Stomach (tissue), 19 donors: ENCODE measurements at places on chromosomes 11 and 22. TPM values are rescaled to one million over a fixed set of nuclear protein-coding genes. Genes with fewer than 3 reads are reported as not detected.
A peak's percentile ranks its signal among the peaks of the same experiment; 100 is the strongest.

- no peak overlapping the region for H3K27ac ChIP-seq
- H3K27me3 ChIP-seq: no peaks in the 10 kb centered on the region
- H3K4me3 ChIP-seq: no peak overlapping the region
- DNase-seq: no peak
- H3K4me1 ChIP-seq: peaks cover 49% of the 10 kb centered on the region
- peaks cover 38% of the 10 kb centered on the region for H3K36me3 ChIP-seq
Observed at GRCh38 chr11:46493791-46494190, 100.0 kb downstream of the AMBRA1 start.

Gene KRTAP5-11
- total RNA-seq: not detected

DNA sequence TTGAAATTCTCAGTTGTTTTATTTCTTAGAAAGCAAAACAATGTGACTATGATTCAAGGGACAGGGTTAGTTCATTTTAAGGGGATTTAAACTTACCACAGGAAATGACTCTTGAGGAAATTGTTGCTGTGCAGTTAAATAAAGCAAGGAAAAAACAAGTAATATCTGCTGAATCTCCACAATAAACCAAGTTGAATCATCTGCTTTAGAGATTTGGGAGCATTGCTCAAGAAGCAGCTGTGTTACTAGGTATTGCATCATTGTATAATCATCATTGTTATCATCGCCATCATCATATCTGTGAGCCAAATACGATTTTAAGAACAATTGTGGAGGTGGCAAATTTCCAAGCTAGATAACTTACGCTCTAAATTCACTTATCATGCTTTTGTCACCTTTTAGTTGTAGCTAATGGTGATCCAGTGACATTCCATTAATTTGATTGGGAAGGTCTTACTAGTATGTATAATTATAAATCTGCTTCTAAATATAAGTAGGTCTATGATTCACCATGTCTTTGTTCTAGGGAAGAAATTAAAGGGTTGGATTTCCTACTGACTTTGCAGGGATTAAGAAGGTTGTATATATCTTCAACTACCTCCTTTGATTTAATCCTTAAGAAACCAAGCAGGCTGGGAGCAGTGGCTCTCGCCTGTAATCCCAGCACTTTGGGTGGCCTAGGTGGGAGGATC, 19.9 kb downstream of the MMP10 start:
- H3K4me3 ChIP-seq: no peak overlapping the region
- H3K36me3 ChIP-seq: no peaks in the 10 kb centered on the region
- H3K27ac ChIP-seq: no peak overlapping the region

- DNase-seq: no peak
- no peak overlapping the region for H3K27ac ChIP-seq
- no peaks in the 10 kb centered on the region for H3K27me3 ChIP-seq
- H3K36me3 ChIP-seq: no peaks in the 10 kb centered on the region
- H3K4me3 ChIP-seq: no peak overlapping the region
Observed at GRCh38 chr11:57542582-57542981, 5.2 kb downstream of the SMTNL1 start.

DNA sequence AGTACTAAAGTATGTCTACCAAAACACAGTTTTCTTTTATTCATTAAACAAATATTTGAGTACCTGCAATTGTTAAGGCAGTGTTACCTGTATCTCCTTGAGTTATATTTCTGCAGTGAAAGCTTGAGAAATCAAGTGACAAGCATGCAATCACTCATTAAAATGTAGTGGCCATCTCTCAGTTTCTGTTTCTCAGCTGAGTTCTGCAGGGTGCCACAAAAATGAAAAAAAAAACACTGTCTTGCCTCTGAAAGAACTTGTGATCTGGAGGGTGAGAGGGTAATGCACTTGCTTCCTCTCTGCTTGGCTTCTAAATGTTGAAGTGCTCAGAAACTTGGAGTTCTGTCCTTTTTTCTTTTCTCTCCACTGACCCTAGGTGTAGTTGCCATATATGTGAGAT, 6.8 kb downstream of the QSER1 start:
- no peak overlapping the region for H3K4me3 ChIP-seq
- H3K27me3 ChIP-seq: no peaks in the 10 kb centered on the region
- H3K4me1 ChIP-seq: peaks cover 35% of the 10 kb centered on the region
- DNase-seq: no peak

Gene CTTN
- 390 TPM for total RNA-seq

Gene CD3E
- total RNA-seq: not detected

- peak overlapping the region; percentile 58 for H3K27ac ChIP-seq
- no peak overlapping the region for H3K4me3 ChIP-seq
- peak; percentile 50 for DNase-seq
- no peaks in the 10 kb centered on the region for H3K27me3 ChIP-seq
- H3K36me3 ChIP-seq: no peaks in the 10 kb centered on the region
Observed at GRCh38 chr11:57787920-57788702, 26.5 kb downstream of the CTNND1 start.

- no peak overlapping the region for H3K27ac ChIP-seq
- no peak overlapping the region for H3K4me3 ChIP-seq
- DNase-seq: no peak
- no peaks in the 10 kb centered on the region for H3K27me3 ChIP-seq
- no peaks in the 10 kb centered on the region for H3K4me1 ChIP-seq
Observed at GRCh38 chr11:131109257-131109656, 193.0 kb upstream of the SNX19 start.

DNA sequence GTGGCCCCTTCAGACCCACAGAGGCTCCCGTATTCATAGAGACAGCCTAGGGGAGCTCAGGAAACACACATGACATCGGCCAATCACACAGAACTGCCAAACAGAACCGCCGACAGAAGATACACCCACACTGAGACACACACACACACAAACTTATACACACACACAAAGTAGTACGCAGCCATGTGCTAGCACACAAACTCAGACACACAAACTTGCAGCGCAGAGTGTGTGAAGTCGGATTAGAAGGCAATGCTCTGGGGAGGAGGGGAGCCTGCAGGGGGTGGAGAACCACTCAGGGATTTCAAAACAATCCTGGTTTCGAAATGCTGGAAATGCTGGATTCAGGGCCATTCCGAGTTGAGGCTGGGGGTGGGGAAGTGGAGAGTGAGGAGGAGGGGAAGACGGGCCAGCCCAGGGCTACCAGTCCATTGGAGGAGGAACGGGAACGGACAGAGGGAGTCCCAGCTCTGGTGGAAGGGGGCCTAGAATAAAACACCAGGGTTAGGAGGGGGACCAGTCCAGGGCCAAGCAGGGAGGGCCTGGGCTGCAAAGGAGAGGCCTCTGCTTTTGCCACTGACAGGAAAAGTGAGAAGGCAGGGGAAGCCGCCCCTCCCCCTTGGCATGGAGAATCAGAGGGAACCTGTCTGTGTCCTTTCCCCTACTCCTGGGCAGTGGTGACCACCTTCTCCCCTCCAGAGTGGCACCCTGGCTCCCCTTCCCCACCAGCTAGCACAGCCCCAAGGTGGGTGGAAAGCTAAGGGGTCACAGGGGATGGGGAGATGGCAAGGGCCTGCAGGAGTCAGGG, 4.4 kb downstream of the BCL9L start:
- no peaks in the 10 kb centered on the region for H3K36me3 ChIP-seq
- H3K27ac ChIP-seq: peak overlapping the region; percentile 95
- peaks cover 83% of the 10 kb centered on the region for H3K4me1 ChIP-seq
- no peaks in the 10 kb centered on the region for H3K27me3 ChIP-seq
- peak; percentile 75 for DNase-seq
- peak overlapping the region; percentile 89 for H3K4me3 ChIP-seq

GRCh38 chr22:37661160-37661924, 2.8 kb downstream of the PDXP start:
- peaks cover 32% of the 10 kb centered on the region for H3K4me1 ChIP-seq
- H3K27ac ChIP-seq: peak overlapping the region; percentile 88
- H3K36me3 ChIP-seq: peaks cover 14% of the 10 kb centered on the region
- no peaks in the 10 kb centered on the region for H3K27me3 ChIP-seq
- DNase-seq: no peak

GRCh38 chr11:86202013-86202336, 42.6 kb upstream of the EED start:
- peak overlapping the region; percentile 35 for H3K4me3 ChIP-seq
- H3K27ac ChIP-seq: peak overlapping the region; percentile 71
- peaks cover 8% of the 10 kb centered on the region for H3K4me1 ChIP-seq
- DNase-seq: no peak

DNA sequence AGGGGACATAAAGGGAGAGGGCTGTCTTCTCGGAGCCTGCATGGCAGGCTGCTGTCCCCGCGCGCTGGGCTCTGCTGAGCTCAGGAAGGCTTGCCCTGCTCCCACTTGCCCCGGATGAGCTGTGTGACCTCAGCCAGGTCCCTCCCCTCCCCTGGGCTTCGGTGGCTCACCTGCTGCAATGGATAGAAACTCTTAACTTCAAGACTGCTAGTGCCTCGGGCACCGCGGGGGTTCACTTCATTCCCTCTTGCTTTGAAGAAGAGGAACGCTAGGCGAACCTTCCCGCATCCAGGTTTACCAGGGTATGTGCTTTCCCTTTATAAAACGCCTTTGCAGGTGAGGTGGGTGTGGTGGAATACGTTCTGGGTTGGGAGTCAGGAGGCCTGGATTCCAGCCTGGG, 115.0 kb downstream of the PHF21B start:
- H3K4me3 ChIP-seq: no peak overlapping the region
- no peak overlapping the region for H3K27ac ChIP-seq

GRCh38 chr11:14070896-14071295, 108.4 kb downstream of the SPON1 start:
- no peaks in the 10 kb centered on the region for H3K4me1 ChIP-seq
- no peak for DNase-seq
- no peak overlapping the region for H3K27ac ChIP-seq
- no peaks in the 10 kb centered on the region for H3K36me3 ChIP-seq
- H3K4me3 ChIP-seq: no peak overlapping the region
- H3K27me3 ChIP-seq: no peaks in the 10 kb centered on the region

- no peaks in the 10 kb centered on the region for H3K27me3 ChIP-seq
- no peak overlapping the region for H3K4me3 ChIP-seq
- no peak for DNase-seq
- peak overlapping the region; percentile 65 for H3K27ac ChIP-seq
- no peaks in the 10 kb centered on the region for H3K36me3 ChIP-seq
Observed at GRCh38 chr11:77244277-77245027, 57.0 kb downstream of the GDPD4 start.

Gene TRIM48
- total RNA-seq: not detected

Gene DUSP8
- total RNA-seq: 0.58 TPM

Gene FBXO7
- 44.9 TPM for total RNA-seq

GRCh38 chr11:123306531-123306930, 111.5 kb upstream of the CLMP start:
- H3K27me3 ChIP-seq: no peaks in the 10 kb centered on the region
- H3K4me1 ChIP-seq: peaks cover 7% of the 10 kb centered on the region
- no peak overlapping the region for H3K27ac ChIP-seq
- H3K4me3 ChIP-seq: no peak overlapping the region

DNA sequence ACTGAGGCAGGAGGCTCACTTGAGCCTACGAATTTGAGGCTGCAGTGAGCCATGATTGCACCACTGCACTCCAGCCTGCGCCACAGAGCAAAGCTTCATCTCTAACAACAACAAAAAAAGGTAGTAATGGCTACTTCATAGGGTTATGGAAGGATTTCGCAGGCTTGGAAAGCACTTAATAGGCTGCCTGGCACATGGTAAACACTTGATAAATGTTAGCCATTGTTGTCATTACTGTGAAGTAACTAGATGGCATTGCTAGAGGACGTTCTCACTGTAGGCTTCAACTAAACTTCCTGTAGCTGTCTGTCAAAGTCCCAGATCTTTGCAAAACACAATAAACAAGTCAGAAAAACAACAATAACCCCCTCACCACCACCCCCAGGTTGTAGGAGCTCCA, 357.2 kb upstream of the NARS2 start:
- H3K27me3 ChIP-seq: no peaks in the 10 kb centered on the region

DNA sequence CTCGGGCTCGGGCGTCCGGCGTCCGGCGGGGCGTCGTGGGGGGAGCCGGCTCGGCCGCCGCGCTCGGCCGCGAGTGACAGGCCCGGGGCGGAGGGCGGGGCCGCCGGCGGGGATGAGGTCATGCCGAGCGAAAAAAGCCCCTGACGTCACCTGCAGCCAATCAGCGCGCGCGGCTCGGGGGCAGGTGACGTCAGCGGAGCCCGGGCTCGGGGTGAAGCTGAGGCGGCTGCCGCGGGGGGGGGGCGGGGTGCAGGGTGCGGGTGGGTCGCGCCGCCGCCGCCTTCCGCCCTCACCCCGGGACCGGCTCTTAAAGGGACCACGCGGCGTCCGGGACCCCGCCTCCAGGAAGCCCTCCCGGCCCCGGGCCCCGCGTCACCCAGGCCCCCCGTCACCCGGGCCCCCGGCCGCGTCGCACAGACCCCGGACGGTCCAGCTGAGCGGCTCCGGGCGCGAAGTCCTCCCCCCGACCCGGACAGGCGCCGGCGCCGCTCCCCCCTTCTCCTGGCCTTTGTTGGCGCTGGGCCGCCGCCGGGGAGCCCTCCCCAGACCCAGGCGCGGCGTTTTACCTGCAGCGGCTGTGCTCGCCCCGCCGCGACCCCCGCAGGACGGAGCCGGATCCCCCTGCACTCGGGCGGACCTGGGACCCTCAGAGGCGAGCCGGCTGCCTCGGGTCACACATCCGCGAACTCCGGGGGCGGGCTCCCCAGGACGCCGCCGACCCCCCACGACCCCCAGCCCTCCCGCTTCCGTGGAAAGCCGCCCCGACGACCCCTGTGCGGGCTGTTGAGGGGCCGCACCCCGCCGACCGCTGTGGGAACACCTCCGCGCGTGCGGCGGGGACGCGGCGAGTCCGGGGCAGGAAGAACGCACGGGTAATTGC, at the start of gene DUSP8:
TSS of gene DUSP8 (minus strand) at position 75 of the 880 bp plus-strand sequence. CDS start 6,445 bp downstream, outside the sequence.
- H3K27ac ChIP-seq: peak within 1 kb of the TSS; percentile 95
- peak within 1 kb of the TSS; percentile 63 for H3K4me3 ChIP-seq
- H3K27me3 ChIP-seq: no peaks in the 10 kb centered on the region
- peaks cover 40% of the 10 kb centered on the region for H3K4me1 ChIP-seq

Gene ELFN2
- 0.18 TPM for total RNA-seq

Gene KCNJ5
- 1.9 TPM for total RNA-seq

- no peak overlapping the region for H3K27ac ChIP-seq
- no peak for DNase-seq
- no peaks in the 10 kb centered on the region for H3K27me3 ChIP-seq
- H3K4me1 ChIP-seq: no peaks in the 10 kb centered on the region
- H3K36me3 ChIP-seq: peaks cover 72% of the 10 kb centered on the region
- no peak overlapping the region for H3K4me3 ChIP-seq
Observed at GRCh38 chr11:134170919-134171281, 52.9 kb downstream of the NCAPD3 start.

DNA sequence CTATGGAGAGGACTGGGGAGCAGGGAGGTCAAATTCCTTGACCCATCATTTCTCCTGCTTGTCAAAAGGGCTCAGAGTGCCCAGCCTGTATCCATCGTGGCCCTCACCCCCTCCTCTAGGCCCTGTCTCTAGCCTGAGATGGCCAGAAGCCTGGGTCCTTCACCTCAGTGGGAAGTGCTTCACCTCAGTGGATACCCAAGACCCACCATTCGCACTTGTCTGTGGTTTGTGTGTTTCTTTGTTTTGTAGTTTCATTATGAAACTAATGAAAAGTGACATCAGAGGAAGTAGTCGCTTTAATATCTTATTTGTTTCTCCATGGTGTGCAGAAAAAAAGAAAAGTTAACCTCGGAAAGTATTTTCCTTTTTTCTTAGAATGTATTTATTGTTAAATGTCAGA, 194.0 kb upstream of the CADM1 start:
- no peak overlapping the region for H3K27ac ChIP-seq
- no peaks in the 10 kb centered on the region for H3K27me3 ChIP-seq
- H3K36me3 ChIP-seq: no peaks in the 10 kb centered on the region
- DNase-seq: no peak
- no peaks in the 10 kb centered on the region for H3K4me1 ChIP-seq
- no peak overlapping the region for H3K4me3 ChIP-seq

Gene RAG1
- not detected for total RNA-seq

- H3K4me1 ChIP-seq: no peaks in the 10 kb centered on the region
- no peak for DNase-seq
- no peak overlapping the region for H3K27ac ChIP-seq
- H3K36me3 ChIP-seq: no peaks in the 10 kb centered on the region
- H3K4me3 ChIP-seq: no peak overlapping the region
Observed at GRCh38 chr11:43135966-43136534, 175.7 kb upstream of the API5 start.

- H3K4me1 ChIP-seq: no peaks in the 10 kb centered on the region
- H3K4me3 ChIP-seq: no peak overlapping the region
- no peaks in the 10 kb centered on the region for H3K27me3 ChIP-seq
Observed at GRCh38 chr11:115197031-115197430, 307.2 kb downstream of the CADM1 start.
